CD4-positive, alpha-beta T cell treated with Interleukin-6 at 100 ng/mL for 8 hours (primary cell): ENCODE measurements at places on chromosomes 2 and 18.

GRCh38 chr2:98552499-98553179 is 55.7 kb downstream of the COA5 start:
- no peak for DNase-seq

GRCh38 chr2:238339395-238339780 is 19.1 kb downstream of the TRAF3IP1 start:
- no peak for DNase-seq

DNA sequence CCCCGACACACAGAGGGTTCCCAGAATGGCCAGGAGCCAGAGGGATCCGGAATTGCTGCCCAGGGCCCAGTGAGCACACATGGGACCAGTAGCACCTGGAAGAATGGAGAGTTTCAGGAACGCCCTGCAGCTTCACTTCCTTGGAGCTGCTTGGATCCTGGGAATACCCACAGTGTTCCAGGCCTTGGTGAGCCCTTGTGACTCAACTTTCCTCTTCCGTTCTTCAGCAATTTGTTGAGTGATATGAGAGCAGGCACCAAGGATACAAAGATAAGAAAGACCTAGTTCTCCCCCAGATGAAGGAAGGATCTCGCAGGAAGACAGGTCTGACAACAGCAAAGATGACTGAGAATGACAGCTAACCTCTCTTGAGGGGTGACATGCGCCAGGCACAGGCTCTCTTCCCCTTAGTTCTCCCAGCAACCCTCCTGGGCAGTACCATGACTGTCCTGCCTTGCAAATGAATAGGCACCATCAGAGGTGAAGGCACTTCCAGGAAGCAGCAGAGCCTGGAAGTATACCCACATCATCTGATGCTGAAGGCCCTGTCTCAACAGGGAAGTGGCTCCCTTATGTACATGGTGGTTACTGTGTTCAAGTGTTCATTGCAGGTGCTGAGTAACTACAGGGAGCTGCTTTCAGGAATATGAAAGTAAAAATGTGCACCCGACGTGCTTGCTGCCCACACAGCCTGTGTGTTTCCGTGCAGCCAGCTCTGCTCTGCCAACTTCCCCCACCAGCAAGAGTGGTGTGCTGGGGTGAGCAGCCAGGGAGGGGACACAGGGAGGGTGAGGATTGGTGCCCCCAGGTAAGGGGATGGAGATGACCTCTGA is 116.2 kb downstream of the STPG4 start:
- DNase-seq = no peak

- no peak for DNase-seq
These were observed 230.2 kb downstream of the GBX2 start for GRCh38 chr2:235937936-235938335.

DNA sequence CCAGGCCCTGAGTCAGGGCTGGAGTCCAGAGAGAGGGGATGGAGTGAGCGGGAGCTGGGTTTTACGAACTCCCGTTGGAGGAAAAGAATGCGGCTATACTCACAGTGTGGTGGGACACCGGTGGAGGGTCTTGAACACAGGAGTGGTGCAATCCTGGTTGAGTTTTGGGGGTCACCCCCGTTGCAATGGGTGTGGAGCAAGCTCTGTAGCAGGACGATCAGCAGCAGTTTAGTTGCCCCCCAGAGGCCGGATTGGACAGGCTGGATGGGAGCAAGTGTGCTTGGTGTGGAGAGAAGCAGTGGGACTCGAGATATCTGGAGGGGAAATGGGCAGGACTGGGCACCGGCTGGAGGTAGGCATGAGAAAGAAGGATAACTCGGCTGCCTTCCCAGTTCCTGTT is 72.3 kb upstream of the TWIST2 start:
- DNase-seq = no peak

- DNase-seq = no peak
These were observed 36.9 kb upstream of the VWA3B start for GRCh38 chr2:98050070-98050469.

DNA sequence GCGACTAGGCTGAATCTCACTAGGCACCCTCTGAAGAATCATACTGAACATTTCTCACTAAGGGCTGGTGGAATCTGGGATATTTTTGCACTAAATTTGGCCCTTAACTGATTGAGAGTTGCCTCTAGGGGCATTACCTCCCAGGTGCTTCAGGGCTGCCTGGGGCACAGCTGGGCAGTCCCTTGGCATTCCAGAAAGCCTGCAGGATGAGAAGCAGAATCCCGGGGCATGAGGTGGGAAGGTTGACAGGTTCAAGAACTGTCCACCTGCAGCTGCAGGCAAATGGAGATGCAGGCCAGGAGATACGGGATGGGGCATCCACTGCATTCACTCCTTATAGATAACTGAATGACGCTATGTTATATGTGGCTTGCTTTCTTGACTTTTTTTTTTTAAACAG is 7.4 kb downstream of the RESP18 start:
- no peak for DNase-seq

- no peak for DNase-seq
These were observed 13.7 kb upstream of the FOSL2 start for GRCh38 chr2:28378679-28379584.

- DNase-seq = no peak
These were observed 118.3 kb upstream of the ALKAL2 start for GRCh38 chr2:406231-406630.

DNA sequence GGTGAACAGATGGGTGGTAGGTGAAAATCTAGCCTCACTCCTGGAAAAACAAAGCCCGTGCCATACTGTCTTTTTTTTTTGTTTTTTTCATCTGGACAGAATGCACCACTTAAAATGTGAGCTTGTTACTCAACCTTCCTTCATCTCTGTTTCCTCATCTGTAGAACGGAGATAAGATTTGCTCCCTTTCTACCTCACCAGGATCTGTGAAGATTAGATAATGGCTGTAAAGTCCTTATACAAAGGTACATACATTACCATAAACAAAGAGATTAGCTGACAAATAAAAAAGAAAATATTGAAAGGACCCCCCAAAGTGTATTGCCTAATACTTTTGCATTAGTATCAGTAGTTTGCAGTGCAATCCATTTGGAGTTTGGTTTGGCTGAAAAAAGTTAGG is 75.4 kb upstream of the ZEB2 start:
- DNase-seq = no peak

DNA sequence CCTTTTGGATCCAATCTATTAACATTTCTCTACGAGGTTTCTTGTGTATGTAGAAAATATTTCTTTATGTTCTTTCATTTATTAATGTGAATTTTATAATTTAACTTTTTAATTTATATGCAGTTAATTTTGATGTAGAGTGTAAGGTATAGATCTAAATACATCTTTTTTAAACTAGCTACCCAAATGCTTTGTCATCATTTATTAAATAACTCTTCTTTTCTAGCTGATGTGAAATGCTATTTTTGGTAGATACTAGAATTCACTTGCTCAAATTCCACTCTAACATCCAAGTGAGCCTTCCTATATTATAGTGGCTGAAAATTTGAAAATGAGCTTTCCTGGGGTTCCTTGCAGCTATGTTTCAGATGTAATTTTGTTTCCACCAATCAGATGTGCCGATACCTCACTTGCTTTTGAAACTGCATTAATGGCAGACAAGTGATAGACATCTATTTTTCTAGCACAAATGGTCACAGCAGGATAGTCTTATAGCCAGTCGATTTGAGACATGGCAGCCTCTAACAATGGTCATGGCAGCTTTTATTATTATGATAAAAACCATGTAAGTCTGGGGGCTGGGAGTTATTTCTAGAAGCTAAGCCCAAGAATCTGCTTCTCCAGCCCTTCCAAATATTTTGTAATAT is 10.9 kb upstream of the ICOS start:
- DNase-seq = no peak

GRCh38 chr18:9275890-9276289 is 58.7 kb upstream of the TWSG1 start:
- no peak for DNase-seq

- no peak for DNase-seq
These were observed 25.9 kb downstream of the SIGLEC15 start for GRCh38 chr18:45851161-45851925.

DNA sequence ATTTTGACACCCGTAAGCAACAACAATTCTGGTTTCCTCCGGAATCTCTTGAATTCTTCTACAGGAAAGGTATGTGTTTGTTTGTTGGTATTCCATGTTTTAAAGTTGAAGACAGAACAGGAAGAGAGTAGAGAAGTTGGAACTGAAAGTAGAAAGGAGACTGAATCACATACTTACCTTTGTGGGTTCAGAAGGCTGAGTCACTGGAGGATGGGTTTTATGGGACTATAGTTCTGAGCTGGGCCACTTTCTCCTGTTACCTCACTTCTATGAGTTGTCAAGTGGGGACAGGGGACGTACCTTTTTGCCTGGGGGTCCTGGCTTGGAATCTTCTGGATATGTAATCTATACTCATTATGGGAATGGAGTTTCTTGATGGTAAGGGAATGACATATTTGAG is 40.9 kb downstream of the KDM3A start:
- no peak for DNase-seq

- DNase-seq = no peak
These were observed 89.2 kb downstream of the SOCS6 start for GRCh38 chr18:70377857-70378701.

DNA sequence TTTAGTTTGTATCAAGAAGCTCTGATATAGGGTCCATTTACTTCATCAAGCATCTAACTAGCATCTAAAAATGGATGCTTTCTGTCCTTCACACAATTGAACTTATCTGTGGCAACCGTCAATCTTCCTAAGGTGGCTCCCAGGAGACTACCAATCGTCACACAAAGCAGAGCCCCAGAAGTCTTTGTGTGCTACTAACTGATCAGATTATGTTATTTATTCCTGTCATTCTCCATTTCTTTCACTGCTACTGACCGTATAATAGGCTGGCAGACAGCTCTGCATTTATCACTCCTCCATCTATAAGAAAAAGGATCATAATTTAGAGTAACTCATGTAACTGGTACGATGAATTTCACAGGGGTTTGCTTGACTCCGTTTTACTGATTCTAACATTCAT is 585.0 kb upstream of the NXPH2 start:
- DNase-seq = no peak

- DNase-seq = no peak
These were observed 59.6 kb downstream of the TPGS2 start for GRCh38 chr18:36769172-36769571.

DNA sequence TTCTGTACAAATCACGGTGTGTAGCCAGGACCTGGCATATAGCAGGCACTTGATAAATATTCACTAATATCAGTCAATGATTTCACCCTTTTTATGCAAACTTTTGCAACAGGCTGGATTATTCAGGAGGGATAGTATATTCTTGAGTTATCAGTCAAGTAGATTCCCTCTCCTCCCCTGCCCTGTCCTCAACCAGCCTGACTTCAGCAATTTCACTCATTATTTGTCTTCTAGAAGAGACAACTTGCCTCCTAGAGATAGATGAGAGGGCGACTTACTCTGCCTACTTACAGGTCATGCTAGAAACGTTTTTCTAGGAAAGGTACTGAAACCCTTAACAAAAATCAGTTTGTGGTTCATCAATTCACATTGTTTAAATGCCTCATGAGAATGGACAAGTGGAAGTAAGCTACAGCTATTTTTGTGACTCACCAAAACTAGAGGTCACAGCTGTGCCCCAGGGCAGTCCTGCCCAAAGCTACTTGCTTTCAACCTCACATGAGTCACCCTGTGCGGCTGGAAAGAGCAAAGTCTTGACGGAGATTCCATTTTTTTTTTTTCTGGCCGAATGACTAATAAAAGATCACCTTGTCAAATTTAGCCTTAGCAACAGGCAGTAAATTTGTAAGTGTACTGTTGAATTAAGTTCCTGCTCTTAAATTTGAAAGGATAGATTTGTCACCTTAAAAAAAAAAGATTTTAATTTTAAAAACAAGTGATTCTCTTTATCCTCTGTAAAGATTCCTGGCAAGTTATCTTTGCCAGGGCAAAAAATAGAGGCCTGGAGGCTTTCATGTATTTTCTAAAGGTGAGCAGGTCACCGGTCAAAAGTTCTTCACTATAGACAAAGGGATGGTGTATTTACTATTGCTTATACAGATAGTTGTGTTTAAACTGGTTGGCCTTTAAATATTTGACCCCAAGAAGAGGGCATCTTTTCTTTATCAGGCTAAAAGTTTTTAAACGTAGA is 109.0 kb upstream of the SLC35G4 start:
- DNase-seq = no peak

DNA sequence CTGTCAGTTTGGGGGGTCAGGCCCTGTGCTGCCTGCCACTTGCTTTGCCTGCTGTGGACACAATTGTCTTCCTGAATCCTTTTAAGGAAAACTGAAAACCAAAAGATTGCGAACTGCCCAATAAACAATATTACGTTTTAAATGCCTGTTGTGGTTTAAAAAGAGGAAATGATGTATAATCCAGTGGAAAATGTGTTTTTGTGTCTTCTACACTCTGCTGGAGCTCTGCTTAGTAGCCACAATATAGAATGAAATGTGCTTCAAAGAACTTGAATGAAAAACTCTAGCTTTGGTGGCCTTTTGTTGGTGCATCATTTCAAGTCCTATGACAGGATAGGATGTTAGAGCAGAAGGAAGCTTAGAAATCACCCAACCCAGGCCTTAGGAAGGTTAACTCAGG is 23.2 kb upstream of the CABYR start:
- no peak for DNase-seq

DNA sequence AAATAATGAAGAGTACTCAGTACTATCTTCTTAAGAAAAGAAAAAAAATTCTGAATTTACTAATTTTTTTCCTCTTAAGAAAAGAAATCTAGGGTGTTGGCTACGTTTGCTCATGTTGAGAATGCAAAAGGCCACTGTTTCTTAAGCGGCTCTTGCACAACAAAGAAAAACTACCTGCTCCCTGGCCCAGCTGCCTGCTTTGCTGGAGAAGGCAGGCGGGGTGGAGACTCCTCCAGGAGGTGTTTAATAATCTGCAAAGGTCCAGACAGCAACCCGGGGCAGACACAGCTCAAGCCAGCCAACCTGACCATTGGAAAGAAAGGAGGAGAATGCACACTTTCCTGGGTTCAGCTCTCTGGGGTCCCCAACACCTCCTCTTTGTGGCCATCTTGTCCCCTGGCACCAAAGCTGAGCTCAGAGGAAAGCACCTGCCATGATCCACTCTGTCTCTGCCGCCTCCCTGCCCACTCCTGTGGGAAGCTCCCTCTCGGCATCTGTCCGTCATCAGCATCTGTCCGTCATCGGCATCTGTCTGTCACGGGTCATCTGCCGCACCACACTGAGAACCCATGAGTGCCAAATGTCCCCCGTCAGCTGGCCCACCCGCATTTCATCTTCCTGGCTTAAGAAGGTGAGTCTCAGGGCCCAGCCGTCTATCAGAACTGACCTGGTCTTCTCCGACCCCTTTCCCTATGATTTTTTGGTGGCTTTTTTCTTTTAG is 11.9 kb downstream of the ZNF516 start:
- DNase-seq = no peak

DNA sequence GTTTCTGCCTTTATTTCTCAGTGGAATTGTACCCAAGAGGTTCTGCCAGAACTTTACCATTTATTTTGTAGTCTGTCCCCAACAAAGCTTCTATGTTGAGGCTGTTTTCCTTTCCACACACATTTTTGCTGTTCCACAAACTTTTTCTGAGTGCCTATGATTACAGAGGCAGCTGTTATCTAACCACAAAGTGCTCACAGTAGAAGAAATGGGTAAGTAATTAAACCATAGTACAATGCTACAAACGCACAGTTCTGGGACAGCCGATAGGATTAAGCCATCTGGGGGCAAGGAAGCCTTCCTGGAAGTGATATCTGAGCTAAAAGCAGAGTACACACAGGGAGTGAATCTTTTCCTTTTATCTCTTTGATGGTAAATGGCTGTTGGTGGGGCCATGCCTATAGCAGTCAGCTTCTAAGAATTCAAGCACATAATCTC is 3.9 kb upstream of the MGAT4A start:
- no peak for DNase-seq
